Adipocyte (in vitro differentiated cells): ENCODE measurements at places on chromosomes 6 and 20.

GRCh38 chr20:48706116-48706656 lies 121.6 kb downstream of the PREX1 start:
- peak; percentile 70 for DNase-seq

GRCh38 chr20:44633872-44634600 lies 17.5 kb downstream of the ADA start:
- no peak for DNase-seq

GRCh38 chr20:8855315-8855714 lies 213.6 kb upstream of the PLCB4 start:
- DNase-seq = peak; percentile 69

DNA sequence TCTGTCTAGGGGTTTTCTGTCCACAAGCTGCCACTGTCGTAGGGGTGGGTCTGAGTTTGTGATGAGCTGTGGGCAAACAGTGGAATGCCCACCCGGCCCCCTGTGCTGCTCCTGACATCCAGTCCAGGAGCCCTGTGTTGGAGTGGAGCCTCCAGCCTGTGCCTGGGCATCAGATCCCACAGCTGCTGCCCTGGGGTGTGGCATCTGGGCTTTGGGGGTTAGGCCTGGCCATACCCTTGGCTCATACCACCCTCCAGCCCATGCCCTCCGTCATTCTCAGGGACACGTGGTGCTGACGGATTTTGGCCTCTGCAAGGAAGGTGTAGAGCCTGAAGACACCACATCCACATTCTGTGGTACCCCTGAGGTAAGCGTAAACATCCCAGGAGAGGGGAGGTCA lies 12.9 kb downstream of the SGK2 start:
- no peak for DNase-seq

- peak; percentile 29 for DNase-seq
These were observed 307.7 kb downstream of the ARHGAP18 start for GRCh38 chr6:129402244-129402643.

GRCh38 chr6:19035461-19036195 lies 648.5 kb downstream of the RNF144B start:
- no peak for DNase-seq

DNA sequence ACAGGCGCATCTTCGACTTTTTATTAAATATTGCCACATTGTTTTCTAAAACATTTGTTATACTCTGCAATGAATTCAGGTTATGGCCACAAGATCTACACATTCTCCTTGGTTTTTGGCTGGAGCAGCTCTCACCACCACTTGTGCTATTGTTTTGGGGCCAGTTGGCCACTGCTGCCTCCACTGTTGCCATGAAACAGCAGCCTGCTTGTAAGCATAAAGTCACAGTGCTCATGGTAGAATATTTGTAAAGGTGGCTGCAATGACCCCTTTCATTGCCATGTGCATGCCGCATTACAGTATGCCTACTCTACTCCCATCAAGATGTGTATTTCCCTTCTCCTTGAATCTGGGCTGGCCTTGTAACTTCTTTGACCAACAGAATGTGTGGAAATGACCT lies 141.4 kb downstream of the SCML4 start:
- no peak for DNase-seq

- no peak for DNase-seq
These were observed 259.1 kb upstream of the FERMT1 start for GRCh38 chr20:6381887-6382286.

DNA sequence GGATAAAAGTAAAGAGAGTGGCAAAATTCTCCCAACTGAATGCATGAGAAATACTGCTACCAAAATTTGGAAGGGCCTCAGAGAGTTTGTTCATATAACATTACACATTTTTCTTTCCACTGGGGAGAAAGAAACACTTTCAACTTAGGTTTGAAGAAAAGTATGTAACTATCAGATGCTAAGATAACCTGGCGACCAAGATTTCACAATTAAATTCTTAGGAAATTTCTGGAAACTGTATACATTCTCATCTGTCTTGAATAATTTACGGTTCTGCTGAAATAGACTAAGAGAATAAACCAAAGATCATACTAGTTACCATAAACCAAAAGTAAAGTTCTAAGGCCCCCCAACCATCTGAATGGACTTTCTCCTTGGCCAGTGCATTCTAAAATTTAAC lies 413.0 kb upstream of the RUNX2 start:
- peak; percentile 30 for DNase-seq

- no peak for DNase-seq
These were observed 24.7 kb upstream of the GFOD1 start for GRCh38 chr6:13511913-13512717.

DNA sequence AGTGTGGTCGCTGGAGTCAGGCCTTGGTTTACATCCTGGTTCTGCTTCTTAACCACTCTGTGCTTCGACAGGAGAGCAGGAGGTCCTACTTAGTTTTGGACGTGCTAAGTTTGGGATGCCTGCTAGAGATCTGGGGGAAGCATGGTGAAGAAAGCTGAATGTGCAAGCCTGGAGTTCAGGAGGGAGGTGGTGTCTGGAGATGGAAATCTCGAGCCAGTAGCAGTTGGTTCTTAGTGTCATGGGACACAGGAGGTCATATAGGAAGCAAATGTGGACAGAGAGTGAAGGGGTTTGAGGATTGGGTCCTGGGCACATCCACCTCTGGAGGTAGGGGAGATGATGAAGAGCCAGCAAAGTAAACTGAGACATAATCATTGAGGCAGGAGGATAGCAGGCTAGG lies 131.4 kb downstream of the SYCP2 start:
- no peak for DNase-seq

GRCh38 chr6:150996968-150997367 lies 131.5 kb downstream of the MTHFD1L start:
- no peak for DNase-seq

DNA sequence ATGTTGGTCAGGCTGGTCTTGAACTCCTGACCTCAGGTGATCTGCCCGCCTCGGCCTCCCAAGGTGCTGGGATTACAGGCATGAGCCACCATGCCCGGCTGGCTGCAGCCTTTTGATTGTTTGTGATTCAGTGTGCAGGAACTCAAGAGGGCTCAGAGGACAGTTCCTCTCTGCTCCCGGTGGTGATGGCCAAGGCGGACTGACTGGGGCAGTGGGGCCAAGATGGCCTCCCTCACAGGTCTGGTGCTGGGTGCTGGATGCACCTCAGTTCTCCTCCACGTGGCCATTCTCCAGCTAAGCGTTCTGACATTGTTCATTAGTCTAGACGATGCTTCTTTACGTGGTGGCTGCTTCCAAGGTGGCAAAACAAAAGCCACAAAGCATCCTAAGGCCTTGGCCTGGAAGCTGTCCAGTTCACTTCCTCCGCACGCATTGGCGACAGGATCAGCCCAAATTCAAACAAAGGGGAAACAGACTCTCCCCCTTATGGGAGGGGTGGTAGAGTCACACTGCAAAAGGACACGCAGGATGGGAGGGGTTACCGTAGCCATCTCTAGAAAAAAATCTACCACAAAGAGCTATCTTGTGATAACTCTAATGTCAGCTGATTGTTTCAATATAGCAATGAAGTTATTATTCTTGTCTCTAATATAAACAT lies 146.9 kb downstream of the FOXC1 start:
- no peak for DNase-seq

GRCh38 chr20:708956-709355 lies 33.4 kb upstream of the SCRT2 start:
- no peak for DNase-seq

DNA sequence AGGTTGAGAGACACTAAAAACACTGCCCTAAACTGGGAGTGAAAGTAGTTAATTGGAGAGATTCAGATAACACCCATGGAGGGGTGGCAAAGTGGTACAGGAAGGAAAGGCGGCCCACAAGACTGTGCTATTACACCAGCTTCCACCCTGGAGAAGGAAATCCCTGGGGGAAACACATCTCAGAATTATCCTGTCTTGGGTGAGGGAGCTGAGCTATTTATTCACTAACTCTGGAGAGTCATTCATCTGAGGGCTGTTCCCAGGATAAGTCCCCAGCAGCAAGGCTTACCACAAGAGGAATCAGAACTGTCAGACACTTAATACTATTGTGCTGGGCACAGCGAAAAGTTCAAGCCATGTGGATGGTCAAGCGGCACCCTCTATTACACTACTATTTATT lies 9.9 kb downstream of the TBCC start:
- DNase-seq = no peak

DNA sequence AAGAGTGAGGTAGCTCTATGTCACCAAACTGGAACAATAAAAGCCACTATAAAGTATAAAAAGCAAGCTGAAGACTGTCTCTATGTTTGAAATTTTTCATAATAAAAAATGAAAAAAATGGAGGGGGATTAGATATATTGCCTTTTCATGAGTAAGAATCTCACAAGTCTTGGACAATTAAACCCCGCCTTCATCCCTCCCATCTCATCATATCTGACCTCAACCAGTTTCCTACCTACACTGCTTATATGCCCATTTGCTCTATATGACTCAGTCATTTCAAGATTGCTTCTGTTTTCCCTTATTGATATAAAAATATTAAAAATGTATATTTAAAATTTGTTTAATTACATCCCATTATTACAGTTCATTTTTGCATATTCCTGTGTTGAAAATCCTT lies 2.9 kb upstream of the TRIM39 start:
- no peak for DNase-seq
